ENCODE measurements at places on chromosomes 5 and 9. TPM values are rescaled to one million over a fixed set of nuclear protein-coding genes. Genes with fewer than 3 reads are reported as not detected.

DNA sequence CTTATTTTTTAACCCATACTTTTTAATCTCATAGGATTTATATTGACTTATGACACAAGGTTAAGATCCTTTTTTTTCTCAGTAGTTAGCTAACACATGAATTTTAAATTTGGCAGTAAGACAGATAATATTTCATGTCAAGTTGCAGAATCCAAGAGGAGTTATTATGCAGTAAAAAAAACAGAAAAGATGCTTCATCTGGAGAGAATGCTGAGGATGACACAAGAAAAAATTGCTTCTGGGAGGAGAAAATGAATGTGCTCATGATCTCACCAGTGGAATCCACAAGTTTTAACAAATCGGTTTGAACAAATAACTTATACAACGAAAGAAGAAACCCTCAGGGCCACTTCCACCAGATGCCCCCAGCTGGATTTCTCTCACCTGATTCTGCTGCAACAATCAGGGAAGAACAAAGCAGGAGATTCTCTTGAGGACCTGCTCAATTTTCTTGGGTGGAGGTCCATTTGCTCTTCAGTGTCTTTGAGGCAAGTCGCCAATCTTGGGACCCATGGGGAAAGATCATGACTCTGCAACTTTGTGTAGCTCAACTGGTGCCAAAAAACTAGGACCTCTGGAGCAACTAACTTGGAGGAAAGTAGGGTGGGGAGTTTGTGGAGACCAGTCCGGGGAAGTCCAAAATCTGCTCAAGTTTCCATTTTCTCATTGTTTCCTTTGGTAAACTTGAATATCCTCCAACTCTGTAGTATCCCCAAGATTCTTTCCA, 50.5 kb upstream of the TNFSF15 start:
- DNase-seq = no peak

DNA sequence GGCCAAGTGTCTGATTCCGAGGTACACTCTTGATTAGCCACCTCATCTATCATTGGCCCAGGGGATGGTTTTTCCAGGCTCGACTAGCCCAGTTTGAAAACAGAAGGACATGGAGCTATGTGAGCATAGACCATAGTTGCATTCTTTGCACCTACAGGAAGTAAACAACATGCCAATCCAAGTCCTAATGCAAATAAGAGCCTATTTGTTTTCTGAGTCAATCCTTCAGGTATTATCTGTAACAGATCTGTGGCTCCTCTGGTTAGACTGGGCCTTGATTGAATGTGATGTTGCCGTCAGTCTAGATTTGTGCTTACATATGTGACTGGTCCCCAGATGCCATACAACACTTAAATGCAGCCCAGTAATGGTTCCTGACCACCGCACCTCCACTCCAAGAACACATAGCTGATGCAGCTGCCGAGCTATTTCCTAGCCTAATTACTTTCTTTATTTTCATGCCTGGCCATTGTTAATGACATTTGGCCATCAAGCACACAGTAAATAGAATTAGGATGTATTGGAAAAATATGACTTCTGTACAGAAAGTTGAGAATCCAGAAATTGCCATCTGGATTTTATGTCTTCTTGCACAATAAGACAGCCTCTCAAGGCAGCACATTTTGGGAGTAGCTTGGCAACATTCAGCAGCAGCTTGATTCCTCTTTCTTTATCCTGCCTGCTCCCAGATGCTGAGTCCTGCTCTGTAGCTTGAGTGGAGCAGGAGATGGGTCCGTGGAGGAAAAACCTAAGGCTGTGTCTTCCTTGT, 29.5 kb upstream of the ARHGAP26 start:
- peak; percentile 72 for DNase-seq

DNA sequence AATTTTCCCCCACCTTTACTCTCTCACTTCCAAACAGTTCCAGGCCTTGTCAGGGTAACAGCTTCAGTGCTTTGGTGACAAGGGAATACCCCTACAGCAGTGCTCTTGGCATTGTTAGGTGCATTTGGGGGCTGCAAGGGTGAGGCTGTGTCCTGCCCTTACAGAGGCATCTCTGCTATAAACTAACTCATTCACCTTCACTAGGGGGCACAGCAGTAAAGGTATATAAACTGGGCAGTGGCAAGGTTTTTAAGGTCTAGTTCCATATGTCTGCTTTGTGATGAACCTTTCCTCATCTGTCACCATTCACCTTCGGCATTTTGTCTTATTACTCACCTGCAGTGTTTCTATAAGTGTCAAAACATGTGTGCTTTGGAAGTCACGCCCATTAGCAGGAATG, 79.1 kb upstream of the GPR151 start:
- DNase-seq = no peak

- DNase-seq = no peak
Measured at GRCh38 chr5:142677198-142677597, 8.7 kb downstream of the FGF1 start.

GRCh38 chr5:156532921-156533320, 206.0 kb downstream of the SGCD start:
- DNase-seq = no peak

- DNase-seq = no peak
Measured at GRCh38 chr5:122321921-122322320, 9.9 kb downstream of the SNCAIP start.

GRCh38 chr9:5778805-5779204, 54.1 kb downstream of the ERMP1 start:
- no peak for DNase-seq

APBA1 gene
- polyA plus RNA-seq = 12.1 TPM

- no peak for DNase-seq
Measured at GRCh38 chr5:59246882-59247281, 646.6 kb downstream of the PDE4D start.

GRCh38 chr5:135423846-135424168, 23.3 kb downstream of the DCANP1 start:
- DNase-seq = no peak

DNA sequence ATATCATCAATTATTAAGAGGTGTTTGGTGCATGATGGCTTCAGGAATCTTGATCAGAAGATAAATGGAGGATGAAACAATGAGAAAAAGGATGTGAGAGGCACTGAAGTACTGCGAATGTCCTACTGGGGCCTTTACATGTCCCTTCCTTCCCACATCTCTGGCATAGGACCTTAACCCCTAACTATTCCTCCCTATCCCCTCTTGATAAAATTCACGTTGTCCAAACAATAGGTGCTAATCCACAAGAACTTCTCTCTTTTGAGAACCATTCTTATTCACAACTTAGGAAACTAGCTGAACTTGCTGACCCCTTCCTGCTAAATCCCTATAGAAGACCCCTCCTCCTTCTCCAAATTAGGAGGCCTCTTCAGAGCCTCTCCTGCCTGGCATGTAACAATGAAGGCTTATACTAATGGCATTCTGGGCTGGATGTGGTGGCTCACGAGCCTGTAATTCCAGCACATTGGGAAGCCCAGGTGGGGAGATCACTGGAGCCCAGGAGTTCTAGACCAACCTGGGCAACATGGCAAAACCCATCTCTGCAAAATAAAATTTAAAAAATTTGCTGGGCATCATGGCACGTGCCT, 276.5 kb upstream of the SMARCA2 start:
- no peak for DNase-seq

DNA sequence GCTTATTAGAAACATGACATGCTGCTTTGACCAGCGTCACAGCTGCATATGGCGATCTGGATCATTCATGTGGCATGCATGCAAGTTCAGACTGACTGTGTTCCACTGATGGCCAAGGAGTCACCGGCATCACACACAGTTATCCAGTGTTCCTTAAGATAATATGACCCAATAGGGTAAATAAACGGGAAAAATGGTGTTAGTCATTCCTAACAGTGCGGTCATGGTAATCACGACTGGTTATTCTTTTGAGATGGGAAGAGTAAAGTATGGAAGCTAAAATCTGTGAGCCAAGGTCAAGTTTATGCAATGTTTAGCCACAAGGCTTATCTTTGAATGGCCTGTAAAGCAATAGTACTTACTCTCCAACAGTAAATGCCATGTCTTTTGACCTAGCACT, 29.3 kb upstream of the LVRN start:
- no peak for DNase-seq

ZCCHC7 gene
- 22.9 TPM for polyA plus RNA-seq

DNA sequence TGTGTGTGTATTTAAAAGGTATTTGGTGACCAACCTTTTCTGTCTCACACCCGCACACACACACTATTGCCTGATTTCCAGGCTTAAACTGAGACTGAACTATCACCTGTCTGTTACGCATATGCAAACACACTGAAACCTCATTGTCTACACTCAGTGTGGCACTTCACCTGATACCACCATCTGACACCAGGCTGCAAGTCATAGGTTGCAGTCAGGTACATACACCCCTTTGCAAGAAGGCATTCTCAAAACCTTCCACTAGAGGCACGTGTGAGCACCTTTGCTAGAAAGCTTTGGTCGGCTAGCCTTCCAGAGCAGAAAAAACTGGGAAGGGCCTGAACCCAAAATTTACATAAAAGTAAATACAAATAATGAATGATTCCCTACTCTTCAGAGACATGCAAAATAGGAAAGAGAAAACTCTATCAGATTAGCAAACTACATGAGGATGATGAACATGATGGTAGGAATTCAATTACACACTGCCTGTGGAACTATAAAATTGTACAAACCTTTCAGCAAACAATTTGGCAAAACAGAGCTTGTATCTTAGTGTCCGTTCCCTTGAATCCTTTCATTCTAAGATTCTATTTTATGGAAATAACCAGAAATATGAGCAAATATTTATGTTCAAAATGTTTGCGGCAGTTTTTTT, 5.9 kb upstream of the FOXD1 start:
- no peak for DNase-seq

DNA sequence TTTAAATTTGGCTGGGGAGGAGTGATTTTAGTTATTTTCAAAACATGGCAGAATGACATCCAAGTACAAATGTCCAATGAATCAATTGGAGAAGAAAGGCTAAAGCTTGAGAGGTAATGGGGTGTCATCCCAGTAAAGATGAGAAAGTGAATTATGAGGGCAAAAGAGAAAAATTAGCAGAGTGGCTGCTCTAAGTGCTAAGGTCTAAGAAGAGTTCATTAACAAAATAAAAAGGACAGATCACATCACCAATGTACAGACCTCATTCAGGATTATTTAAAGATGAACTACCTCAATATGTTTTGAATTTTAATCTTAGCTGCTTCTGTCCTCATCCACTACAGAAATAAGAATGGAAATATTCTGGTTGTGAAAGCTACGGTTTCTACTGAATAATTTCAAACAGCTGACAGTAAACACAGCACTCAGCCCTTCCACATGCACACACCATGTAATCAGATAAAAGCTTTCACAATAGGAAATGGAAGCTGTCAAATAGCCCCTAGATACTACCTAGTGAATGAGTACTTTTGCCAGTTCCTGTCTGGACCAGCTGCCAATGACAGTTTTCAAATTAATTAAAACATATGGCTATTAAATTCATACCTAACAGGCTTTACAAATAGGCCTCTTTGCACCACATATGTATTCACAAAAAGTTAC, 171.5 kb downstream of the SSBP2 start:
- no peak for DNase-seq

AK3 gene
- 78.6 TPM for polyA plus RNA-seq

DNA sequence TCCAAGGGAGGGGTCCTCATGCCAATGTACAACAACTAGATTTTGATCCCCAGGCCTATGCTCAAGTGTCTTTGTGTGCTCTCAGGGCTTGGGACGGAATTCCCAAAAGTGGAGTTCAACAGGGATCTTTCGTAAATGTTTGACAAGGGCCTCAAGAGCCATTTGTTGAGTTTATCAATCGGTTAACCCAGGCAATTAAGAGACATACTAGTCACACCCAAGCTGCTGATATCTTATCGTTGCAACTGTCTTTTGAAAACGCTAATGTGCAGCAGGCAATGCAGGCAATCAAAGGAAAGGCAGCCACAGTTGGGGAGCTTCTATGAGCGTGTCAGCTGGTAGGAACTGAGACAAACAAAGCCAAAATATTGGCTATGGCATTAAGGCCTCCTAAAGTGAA, 161.2 kb downstream of the CPLANE1 start:
- no peak for DNase-seq

DNA sequence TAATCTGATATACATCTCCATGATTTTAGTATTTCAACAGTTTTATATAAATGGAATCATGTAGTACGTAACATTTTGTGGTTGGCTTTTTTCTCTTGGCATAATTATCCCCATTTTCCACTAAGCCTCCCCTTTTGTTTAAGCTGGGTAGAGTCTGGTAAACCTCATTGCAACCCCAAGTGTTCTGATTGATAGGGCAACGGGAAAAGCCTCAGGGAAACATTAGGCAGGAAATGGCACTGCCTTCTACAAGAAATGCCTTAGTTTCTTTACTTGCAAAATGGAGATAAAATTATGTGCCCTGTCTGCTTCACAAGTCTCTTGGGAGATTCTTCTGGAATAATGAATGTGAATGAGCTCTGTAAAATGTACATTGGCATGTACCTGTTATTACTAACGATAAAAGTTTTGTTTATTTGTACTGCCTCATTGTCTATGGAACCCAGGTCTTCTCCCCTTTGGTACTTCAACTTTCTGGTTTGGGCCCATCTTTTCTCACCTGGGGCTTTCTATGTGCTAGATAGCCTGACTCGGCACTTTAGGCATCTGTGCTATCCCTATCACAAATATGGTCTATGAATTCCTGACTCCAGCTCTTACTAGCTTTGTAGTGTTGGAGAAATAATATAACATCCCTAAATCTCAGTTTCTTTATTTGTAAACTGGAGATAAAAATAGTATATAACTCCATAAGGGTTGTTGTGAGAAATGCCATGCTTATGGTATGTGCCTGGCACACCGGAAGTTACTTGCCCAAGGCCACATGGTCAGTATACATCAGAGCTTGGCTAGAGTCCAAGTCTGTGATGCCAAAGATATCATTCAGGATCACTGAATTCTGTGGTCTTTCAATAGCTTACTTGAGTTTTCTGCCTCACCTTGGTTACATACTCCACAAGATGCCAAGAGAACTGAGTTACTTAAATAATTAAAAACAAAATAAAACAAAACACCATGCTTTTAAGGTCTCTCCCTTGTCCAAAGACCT, 48.2 kb upstream of the ZNF169 start:
- no peak for DNase-seq

TMEM232 gene
- polyA plus RNA-seq = 3.5 TPM

HTR4 gene
- 0.93 TPM for polyA plus RNA-seq

- no peak for DNase-seq
Measured at GRCh38 chr9:20042128-20042711, 253.4 kb upstream of the SLC24A2 start.

DNA sequence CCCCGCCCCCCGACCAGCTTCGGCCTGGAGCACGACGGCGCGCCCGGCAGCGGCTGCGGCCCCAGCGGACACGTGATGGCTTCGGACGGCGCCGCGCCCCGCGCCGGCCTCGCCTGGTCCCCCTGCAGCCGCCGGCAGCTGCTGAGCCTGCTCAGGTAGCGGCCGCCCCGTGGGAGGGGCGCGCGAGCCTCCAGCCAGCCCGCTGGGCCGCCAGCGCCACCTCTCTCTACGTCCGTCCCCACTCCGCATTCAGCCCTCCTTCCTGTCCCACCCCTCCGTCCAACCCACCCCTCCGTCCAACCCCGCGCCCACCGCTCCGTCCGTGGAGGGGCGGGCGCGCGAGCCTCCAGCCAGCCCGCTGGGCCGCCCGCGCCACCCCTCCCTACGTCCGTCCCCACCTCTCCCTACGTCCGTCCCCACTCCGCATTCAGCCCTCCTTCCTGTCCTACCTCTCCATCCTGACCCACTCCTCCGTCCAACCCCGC, 6.5 kb downstream of the ADAMTS13 start:
- DNase-seq = no peak

PKD2L2 gene
- 0.45 TPM for polyA plus RNA-seq

SLC46A2 gene
- 0.91 TPM for polyA plus RNA-seq

CENPK gene
- polyA plus RNA-seq = 54.0 TPM

- no peak for DNase-seq
Measured at GRCh38 chr5:180133971-180134508, 62.5 kb upstream of the RNF130 start.
